Activated CD4-positive, alpha-beta T cell treated with anti-CD3 and anti-CD28 coated beads for 36 hours (primary cell): ENCODE measurements at places on chromosomes 1 and 21. TPM values are rescaled to one million over a fixed set of nuclear protein-coding genes. Genes with fewer than 3 reads are reported as not detected.

DNA sequence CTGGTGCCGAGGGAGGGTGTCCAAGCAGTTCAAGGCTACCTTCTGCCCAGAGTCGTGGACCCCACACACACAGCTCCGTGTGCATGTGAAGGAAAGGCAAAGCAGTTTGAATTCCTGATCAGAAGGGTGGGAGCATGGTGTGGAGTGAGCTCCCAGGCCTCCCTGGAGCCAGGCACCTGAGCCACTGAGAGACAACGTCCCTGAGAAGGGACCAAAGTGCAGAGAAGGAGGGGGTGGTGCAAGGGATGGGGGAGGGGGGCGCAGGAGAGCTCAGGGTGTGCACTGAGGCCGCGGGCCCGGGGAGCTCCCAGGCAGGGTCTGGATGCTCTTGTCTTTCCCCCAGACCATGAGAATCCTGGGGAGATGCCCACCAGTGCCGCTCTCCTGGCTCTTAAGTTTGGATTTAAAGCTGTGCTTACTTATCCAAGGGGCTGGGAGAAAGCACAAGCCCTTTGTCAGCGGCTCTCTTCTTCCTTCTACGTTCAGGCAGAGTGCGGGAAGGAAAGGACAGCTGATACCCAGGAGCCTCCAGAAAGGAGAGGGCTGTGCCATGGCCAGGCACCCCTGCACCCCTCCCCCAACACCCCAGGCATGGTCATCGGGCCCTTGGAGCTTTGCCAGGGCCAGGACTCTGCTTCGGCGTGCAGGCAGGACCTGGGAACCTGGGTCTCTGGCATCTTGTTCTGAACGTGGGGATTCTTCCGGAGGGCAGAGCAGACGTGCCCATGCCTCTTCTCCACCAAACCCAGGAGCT lies 24.1 kb downstream of the ACTA1 start:
- no peak for DNase-seq

- peak; percentile 37 for DNase-seq
Observed at GRCh38 chr1:156859523-156860112, 701 bp upstream of the INSRR start.

The ADGRB2 gene
- total RNA-seq = 1.2 TPM

GRCh38 chr21:16708101-16708835 lies 804.6 kb upstream of the CXADR start:
- DNase-seq = no peak

The PADI1 gene
- total RNA-seq = not detected

DNA sequence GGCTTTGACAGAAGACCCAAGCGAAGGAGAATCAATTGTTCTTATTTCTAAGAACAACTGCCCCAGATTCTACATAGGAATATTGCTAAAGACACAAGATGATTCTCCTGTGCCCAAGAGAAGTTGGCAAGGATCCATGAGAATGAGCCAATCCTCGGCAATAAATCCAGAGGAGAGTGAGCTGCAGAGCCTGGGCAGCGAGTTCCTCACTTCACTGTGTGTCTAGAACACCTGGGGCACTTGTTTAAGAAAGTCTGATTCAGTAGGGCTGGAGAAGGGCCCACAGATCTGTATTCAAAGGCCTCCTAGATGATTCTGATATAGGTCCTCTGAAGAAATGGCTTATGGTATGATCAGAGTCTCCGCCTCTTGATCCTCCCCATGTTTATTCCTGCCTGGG lies 31.8 kb downstream of the GADD45A start:
- DNase-seq = no peak

The CD84 gene
- total RNA-seq = 17.8 TPM

The HSPB7 gene
- not detected for total RNA-seq

The FYB2 gene
- total RNA-seq = not detected

The CHIA gene
- total RNA-seq = not detected

- DNase-seq = no peak
Observed at GRCh38 chr1:31423418-31423947, 10.5 kb downstream of the SERINC2 start.

The WDR64 gene
- not detected for total RNA-seq

DNA sequence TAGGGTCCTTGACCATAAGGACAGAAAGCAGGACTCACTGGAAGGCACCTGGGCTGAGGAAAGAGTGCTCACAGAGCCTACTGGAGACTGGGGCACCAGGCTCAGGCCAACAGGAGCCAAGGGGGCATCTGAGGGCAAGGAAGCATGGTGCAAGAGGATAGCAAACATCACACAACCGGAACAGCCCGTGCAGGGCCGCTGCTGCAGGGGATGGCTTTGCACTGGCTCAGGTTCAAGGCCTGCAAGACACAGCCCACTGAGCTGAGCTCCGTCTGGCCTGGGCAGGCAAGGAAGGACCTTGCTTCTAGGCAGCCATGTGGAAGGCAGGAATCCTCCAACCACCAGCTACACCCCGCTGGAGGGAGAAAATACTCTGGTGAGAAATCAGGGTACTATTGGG lies 59.8 kb upstream of the KIF26B start:
- no peak for DNase-seq

GRCh38 chr1:199083680-199084079 lies 444.8 kb downstream of the PTPRC start:
- DNase-seq = no peak

The HTR6 gene
- 1.1 TPM for total RNA-seq

- peak; percentile 84 for DNase-seq
Observed at GRCh38 chr1:181089676-181090544, 1.4 kb downstream of the IER5 start.

GRCh38 chr1:190608282-190608681 lies 130.6 kb upstream of the BRINP3 start:
- DNase-seq = no peak

The OR2AK2 gene
- not detected for total RNA-seq

GRCh38 chr1:217897100-217897499 lies 266.0 kb downstream of the SPATA17 start:
- DNase-seq = no peak

DNA sequence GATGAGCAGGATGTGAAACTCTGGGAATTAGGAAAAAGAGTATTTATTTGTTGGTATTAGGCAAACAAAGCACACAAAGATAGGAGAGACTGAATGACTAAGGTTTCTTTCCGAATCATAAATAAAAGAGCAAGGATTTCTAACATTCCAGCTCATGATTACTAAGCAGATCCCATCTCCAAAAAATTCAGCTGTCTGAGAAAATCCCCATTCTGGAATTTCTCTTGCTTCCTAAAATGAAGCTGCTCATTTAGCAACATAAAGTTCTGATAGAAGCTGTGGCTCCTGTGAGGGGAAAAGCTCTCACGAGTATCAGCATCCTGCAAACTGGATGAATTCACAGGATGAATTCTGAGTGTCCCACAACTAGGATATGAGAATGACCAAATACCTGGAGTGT lies 6.7 kb upstream of the SH2D5 start:
- no peak for DNase-seq

DNA sequence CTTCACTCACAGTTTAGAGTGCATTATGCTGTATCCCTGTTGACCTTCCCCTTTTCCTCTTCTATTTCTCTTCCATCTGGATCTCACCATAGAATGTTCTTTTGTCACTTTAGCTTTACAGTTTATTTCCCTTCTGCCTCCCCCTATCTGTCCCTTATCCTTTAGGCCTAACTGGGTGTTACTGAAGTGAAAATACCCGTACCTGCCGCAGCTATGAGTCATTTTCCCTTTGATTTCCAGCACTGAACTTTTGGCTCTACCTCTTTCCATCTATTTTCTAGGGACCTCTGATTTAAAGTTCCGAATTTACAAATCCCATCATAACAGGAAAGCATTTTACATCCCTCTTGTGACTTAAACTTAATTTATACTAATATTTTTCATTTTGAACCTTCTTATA lies 19.7 kb downstream of the ITSN1 start:
- no peak for DNase-seq

The CD1B gene
- not detected for total RNA-seq

DNA sequence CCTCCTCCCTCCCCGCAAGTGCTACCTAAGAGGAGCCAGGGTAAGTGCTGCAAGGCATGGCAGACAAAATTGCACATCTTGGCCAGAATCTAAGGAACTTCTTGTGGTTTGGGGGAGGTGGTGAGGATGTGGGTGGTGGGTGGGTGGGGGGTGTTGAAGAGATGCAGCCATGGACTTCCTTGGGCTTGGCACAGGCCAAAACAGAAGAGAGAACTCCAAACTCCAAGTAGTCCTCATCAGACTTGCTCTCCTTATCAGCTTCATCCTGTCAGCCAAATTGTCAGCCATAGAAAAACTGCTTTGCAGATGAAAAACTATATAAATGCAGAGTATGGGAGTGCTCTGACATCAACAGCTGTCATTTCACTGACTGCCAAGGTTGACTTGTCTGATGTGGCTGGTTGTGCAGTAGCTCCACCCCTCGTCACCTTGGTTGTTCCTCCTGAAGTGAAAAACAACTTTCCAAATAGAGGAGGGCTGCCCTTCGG lies 7.1 kb downstream of the AMIGO1 start:
- DNase-seq = peak; percentile 55

The TP73 gene
- total RNA-seq = 0.40 TPM

GRCh38 chr21:18244671-18245463 lies at the start of gene CHODL:
Gene CHODL, plus strand, starts transcription at chr21:18244833. Its CDS starts 391 bp downstream, at chr21:18245224.
- DNase-seq = no peak

The CYP4Z1 gene
- not detected for total RNA-seq

- no peak for DNase-seq
Observed at GRCh38 chr1:213680677-213681325, 307.0 kb upstream of the PROX1 start.

DNA sequence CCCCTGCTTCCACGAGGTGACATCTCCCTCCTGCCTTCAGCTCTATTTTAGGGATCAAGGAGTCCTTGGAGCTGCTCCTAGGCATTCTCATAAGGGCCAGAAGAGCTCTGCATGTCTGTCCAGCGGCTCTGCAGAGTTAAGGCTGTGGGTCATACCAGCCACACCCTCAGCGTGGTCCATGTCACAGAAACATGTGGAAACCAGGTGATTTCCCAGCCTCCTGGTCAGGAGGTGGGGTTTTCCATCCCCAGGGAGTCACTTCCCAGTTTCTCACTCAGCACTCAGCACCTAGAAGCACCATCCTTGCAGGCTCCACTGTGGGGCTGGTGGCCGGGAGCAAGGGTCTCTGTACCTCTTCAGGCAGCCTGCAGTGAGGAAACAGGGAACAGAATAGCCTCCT lies 1.4 kb upstream of the TNFRSF1B start:
- no peak for DNase-seq

DNA sequence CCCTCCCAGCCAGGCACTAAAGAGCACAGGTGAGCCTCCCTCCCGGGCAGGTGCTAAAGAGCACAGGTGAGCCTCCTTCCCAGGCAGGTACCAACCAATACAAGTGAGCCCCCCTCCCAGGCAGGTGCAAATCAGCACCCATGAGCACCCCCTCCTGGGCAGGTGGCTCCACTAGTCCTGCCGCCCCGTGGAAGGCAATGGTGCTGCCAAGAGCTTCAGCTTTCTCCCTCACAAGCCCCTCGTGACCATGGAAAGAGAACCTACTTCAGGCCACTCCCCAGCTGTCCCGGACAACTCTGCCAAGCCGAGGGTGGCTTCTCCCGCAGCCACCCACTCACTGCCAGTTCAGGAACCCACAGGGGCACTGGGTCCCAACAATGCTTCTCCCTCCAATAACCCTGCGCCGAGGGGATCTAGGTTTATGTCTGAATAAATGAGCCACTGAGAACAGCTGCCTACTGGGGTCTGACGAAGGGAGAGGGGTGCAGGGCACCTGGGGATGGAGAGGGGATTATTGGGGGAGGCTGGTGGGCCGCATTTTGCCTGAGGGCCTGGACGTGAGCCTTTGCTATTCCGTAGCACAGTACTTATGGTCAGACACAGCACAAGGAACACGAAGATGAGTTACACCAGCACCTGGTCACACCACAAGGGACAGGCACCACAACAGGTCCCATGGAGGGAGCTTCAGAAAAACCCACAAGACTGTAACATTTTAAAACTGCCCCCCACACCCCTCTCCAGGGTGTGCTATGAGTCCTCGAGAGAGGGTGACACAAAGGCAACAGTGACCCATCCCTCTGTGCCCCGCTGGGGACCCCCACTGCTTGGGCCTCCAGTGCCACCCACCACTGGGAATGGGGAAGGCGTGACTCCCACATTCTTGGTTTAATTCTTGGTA lies 46.3 kb downstream of the PRDM15 start:
- DNase-seq = no peak

The ALX3 gene
- not detected for total RNA-seq

GRCh38 chr1:224044420-224044819 lies 69.5 kb upstream of the FBXO28 start:
- DNase-seq = no peak
